ENCODE measurements at places on chromosomes 5 and 9.

GRCh38 chr9:89542401-89543021 lies 44.6 kb upstream of the SEMA4D start:
- DNase-seq: no peak

GRCh38 chr5:95709967-95710650 lies 21.0 kb upstream of the RHOBTB3 start:
- DNase-seq: no peak

DNA sequence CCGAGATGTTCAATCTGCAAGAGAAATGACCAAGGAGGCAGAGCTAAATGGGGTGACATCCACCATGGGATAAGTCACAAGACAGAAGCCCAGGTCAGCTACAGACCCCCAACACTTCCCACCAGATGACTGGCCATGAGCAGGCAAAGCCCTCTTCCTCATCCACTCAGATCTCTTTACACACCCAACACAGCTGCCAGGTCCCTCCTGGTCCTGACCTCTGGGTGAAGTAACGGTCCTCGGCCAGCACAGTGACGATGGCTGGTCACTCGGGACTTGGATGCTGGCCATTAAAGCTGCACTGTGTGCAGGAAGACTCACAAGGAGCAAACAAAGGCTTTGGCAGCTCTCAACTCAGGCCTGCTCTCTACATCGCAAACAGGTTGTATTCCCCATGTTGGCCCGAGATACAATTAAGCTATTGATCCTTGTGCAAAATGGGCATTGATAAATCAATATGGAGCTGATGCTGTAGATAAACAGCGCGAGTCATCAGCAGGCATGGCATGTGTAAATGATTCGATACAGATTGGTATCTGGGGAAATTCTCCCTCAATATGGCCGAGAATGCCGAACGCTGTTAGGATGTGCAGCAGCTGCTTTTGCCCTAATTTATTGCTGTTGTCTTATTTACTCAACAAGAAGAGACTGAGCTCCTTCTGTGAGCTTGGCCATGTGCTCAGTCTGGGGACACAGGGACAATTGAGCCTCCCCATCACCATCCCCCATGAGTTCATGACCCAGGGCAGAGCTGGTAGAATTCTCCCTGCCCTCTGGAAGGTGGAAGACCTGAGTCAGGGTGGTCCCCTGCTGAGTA lies 98.7 kb downstream of the C5orf15 start:
- no peak for DNase-seq

GRCh38 chr5:68409259-68409658 lies 193.7 kb downstream of the PIK3R1 start:
- no peak for DNase-seq

GRCh38 chr9:79129865-79130480 lies 441.8 kb upstream of the TLE4 start:
- peak; percentile 5 for DNase-seq

DNA sequence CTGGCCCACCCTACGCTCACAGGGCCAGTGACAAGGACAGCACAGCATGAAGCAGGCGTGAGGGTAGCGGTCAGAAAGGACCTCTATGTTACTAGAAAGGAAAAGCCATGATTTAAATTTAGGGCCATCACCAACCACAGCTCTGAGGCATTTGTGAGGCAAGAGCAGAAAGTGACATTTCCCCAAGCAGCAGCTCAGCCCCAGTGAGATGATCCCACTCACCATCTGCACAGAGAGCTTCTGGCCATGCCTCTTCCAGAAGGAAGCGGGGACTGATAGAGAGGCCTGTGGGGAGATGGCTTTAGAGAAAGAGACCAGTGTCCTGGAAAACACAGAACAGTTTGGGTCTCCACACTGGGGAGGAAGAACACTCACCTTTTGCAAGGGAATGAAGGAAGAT lies 413.9 kb downstream of the SPOCK1 start:
- DNase-seq: no peak

GRCh38 chr5:128228008-128228407 lies 144.4 kb downstream of the SLC12A2 start:
- DNase-seq: no peak

DNA sequence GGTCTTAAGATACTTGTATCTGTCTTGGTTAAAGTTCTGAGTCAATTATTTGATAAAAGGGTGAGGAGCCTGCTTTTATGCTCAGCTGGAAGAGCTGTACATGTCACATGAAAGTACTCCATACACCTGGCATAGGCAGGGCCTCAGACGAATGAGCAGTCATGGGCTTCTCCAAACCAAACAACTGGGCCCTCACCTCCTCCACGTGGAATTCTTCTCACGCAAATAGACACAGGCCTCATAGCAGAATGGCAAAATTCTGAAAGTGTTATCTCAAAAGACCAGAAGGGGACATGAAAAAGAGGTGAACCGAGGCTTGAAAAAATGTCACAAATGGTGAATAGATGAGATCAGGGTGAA lies 48.6 kb downstream of the FAM240B start:
- DNase-seq: no peak

DNA sequence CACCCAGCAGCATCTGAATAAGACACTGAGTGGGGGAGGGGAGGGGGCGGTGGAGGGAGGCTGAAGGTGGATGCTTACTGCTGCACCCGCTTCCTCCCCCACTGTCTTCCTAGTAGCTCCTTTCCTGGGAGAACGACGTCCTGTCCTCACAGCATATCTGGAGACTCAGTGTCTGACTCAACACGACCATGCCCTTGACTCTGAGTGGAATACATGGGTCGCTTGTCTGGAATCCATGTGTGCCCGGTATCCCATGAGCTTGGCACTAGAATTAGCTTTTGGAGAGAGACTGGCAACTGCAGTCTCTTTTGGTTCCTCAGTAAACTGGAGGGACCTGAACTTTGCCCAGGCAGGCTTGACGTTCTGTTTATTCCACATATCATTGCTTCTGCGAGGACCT lies 125.4 kb upstream of the FAM120A start:
- DNase-seq: no peak

GRCh38 chr5:138245717-138246116 lies 28.7 kb downstream of the GFRA3 start:
- no peak for DNase-seq

DNA sequence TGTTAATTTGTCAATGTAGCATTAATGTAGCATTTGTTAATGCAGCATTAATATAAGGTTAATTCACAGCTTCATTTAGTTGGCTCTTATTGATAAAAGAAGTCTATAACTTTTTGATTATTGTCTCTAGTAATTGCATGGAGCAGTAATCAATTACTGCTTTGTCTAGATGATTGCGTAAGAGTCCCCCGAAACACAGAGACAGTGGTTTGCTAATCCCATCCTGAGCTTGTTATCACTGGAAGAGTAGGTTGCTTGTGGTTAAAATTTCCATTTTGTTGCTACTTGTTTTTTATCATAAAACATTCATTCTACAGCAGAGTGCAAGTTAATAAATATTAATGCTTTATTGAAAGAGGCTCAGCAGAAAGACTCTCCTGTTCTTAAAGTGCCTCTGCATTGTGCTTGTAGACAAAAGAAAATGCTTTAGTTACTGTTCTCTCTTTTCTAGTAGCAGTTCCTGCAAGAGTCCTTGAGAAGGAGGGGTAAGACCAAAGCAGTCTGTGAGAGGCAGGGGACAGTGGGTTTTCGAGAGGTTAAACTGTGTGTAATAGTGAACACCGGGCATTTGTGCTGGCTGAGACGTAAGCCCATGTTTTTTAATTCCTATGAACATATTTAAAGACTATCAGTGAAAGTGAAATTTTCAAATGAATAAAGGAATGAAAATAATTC lies 291.7 kb downstream of the TRPM3 start:
- no peak for DNase-seq

DNA sequence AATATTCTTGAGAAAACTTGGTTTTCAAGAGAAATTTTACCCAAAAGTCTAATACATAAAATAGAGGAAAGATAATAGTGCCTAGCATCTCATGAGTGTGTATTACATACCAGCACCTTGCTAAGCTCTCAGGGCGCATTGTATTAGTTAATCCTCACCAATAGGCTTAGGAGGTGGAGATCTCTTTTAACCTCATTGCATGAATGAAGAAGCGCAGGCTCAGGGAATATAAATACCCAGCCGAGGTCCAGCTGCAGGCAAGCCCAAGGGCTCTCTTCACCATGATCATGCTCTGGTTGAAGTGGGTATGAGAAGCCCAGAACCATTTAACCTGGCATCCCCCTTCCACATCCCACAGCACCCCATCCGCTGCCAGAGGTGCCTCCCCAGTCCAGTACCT lies 46.0 kb downstream of the CAMK2A start:
- no peak for DNase-seq

- no peak for DNase-seq
These were observed 141.7 kb downstream of the MYO10 start for GRCh38 chr5:16794269-16794913.

- no peak for DNase-seq
These were observed 998.8 kb downstream of the MAT2B start for GRCh38 chr5:164504141-164504772.

- DNase-seq: peak; percentile 78
These were observed 65.4 kb upstream of the ARAP3 start for GRCh38 chr5:141747152-141748141.

- no peak for DNase-seq
These were observed 151.8 kb downstream of the MUSK start for GRCh38 chr9:110820381-110820780.

DNA sequence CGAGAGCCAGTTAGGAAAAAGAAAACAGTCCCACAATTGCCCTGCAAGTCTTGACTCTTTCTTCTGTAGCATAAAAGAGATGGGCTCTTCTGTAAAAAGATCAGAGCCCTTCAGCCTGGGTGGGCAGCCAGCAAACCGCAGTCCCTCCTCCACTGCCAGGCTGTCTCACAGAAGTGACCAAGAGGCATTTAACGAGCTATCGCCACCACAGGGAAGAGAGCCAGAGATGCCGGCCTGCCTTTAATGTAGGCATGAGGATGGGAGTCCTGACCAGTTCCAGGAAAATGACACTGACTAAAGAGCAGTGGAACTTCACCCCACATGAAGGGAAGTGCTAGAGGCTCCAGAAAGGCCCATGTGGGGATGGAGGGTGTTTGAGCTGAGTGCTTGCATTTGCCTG lies 264.6 kb downstream of the NDUFS4 start:
- no peak for DNase-seq
